ENCODE measurements at places on chromosomes 1 and 21.

GRCh38 chr1:237568955-237569354 lies 321.8 kb downstream of the ZP4 start:
- DNase-seq = no peak

- DNase-seq = no peak
Measured at GRCh38 chr1:240991230-240991629, 365.8 kb downstream of the RGS7 start.

DNA sequence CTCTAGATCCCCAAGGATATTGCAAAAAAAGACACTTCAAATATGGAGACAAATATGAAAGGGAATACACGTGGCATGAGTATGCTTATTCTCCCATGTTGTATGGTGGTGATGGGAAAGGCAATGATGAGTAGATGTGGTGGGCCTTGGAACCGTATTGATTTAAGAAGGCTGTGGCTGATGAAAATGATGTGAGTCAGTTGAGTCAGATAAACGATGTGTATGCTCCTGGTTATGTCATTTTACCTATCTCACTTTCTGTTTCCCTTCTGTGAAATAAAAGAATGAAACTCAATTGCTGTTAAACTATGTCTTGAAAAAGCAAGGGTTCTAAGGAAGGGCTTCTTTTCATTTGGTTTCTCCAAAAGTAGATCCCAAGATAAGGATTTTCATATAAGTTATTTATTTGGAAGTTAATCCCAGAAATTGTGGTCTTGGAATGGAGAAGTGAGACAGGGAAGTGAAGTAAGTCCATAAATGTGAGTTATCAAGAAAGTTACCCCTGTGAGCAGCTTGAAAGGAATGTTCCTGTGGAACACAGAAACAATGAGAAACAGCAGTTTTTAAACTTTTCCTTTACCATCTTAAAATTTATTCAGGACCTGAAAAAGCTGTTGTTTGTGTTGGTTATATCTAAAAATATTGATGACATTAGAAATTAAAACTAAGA lies 292.0 kb downstream of the DUSP10 start:
- DNase-seq = no peak

DNA sequence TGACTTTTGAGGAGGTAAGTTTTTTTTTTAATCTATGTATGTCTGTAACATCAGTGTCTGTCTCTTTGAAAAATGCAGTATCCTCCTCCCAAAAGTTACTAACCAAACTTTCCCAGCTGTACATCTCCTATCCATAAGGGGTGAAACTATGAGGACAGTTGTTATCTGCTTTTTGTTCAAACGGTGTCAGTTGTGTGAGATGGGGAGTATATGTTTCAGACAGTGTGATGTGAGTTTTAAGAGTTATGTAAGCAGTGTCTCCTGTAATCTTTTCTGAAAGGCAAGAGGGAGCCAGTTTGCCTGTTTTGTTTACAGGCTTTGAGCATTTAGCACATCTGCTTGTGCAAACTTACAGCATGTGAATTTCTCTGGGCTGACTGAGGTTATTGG lies 34.8 kb upstream of the CACYBP start:
- DNase-seq = no peak

- no peak for DNase-seq
Measured at GRCh38 chr1:233543338-233544255, 70.3 kb upstream of the KCNK1 start.

GRCh38 chr1:115429884-115430283 lies 91.8 kb upstream of the NGF start:
- no peak for DNase-seq

GRCh38 chr1:62476525-62477219 lies 39.8 kb downstream of the USP1 start:
- no peak for DNase-seq

DNA sequence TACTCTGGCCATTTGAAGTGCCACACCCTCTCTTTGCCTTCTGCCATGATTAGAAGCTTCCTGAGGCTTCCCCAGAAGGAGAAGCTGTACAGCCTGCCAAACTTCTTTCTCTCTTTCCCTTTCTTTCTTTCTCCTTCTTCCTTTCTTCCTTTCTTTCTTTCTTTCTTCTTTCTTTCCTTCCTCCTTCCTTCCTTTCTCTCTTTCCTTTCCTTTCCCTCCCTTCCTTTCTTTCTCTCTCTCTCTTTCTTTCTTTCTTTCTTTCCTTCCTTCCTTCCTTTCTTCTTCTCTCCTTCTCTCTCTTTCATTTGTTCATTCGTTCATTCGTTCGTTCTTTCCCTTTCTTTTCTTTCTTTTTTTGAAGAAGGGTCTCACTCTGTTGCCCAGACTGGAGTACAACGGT lies 931.0 kb downstream of the TTLL7 start:
- DNase-seq = no peak

DNA sequence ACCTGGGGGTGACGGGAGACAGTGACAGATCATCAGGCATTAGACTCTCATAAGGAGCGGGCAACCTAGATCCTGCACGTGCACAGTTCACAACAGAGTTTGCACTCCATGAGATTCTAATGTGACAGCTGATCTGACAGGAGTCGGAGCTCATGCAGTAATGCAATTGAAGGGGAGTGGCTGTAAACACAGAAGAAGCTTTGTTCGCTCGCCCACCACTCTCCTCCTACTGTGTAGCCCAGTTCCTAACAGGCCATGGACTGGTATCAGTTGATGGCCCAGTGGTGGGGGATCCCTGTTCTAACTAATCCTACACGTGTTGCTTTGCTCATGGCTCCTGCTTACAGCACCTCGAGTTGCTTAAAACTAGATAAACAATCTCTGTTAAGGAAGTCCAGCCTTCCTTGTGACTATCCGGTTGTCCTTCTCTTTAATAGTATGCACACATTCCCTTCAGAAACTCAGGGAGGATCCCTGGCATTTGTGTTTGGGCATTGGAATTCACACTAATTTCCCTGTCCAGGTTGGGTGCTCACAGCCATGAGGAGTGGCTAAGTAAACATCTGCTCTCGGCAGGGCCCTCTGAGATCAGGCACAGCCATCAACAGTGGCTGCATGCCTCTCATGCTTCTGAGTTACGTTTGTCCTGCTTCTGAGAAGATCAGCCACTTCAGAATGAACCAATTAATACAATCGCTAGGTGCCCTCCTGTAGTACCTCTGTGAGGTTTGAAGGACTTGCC lies 21.1 kb upstream of the F3 start:
- no peak for DNase-seq

- DNase-seq = no peak
Measured at GRCh38 chr1:153485863-153486262, 25.4 kb upstream of the S100A7 start.

All from right lung (tissue), 10 donors.